Activated naive CD4-positive, alpha-beta T cell treated with anti-CD3 and anti-CD28 coated beads for 36 hours (primary cell): ENCODE measurements at places on chromosomes 7 and 10.

DNA sequence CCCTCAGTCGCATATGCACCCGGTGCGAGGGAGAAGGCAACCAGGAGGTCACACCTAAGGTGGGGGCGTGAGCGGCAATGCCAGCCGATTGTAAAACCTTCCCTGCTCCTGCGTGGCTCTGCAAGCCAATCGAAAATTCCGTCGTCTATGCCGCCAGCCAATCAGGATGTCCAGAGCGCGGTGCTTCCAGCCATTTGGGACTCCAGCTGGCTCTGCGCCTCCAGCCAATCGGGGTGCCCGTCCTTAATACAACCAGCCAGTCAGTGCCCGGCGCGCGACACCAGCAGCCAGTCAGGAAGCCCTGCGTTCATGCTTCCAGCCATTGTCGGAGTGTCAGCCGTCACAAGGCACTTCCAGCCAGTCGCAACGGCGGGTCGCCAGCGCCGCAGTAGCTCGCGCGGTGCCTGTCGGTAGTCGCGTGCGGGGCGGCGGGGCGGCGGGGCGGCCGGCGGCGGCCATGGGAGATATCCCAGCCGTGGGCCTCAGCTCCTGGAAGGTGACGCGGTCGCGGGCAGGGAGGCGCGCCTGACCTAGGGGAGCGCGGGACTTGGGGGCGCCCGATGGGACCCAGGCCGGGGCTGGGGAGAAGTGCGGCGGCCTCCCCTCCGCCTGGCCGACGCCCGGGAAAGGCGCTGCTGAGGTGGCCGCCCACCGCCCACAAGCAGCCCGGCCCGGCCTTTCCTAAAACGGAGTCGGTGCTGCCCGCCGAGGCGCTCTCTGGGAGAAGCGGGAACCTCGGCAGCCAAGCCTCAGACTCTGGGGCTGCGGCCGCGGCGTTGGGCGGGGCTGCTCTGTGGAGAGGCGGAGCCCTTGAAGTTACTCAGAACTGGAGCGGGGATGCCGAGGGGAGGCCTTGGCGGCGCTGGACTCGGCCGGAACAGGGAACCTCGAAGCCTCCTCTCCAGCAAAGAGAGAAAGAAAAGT lies at the start of gene AKR1E2:
Gene AKR1E2, plus strand, starts transcription at position 340 of the 924 bp plus-strand sequence. Its CDS starts 118 bp downstream, at position 458.
- DNase-seq: peak; percentile 87

DNA sequence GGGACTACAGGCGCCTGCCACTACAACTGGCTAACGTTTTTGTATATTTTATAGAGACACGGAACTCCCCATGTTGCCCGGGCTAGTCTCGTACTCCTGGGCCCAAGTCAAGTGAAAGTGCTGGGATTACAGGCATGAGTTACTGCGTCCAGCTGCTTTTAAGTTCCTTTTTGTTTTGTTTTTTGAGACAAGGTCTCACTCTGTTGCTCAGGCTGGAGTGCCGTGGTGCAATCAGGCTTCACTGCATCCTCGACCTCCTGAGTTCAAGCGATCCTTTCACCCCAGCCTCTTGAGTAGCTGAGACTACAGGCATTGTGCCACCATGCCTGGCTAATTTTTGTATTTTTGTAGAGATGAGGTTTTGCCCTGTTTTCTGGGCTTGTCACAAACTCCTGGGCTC lies 155.0 kb downstream of the GALNT17 start:
- no peak for DNase-seq

DNA sequence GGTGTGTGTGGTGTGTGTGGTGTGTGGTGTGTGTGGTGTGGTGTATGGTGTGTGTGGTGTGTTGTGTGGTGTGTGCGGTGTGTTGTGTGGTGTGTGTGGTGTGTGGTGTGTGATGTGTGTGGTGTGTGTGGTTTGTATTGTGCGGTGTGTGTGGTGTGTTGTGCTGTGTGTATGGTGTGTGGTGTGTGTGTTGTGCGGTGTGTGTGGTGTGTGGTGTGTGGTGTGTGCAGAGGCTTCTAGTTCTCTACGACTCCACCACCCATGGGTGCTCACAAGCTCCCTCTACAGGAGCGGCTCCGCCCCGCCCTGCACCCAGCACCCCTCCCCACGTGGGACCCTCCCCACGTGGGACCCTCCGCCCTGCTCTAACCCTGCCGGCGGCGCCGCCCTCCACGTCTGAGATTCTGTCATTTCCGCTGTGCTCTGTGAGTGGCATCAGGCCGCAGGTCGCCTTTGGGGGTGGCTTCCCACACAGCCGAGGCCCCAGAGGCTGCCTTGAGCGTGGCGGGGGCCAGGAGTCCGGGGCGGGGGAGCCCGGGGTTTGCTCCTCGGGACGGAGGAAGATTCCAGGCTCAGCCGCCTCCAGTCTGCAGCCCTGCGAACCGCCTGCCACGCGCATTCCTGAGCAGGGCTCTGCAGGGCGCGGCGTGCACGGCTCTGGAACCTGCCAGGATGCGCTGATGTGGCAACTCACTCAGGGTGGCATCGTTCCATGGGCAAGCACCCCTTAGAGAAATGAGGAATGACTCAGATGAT lies 37.0 kb upstream of the DNAJB6 start:
- no peak for DNase-seq

GRCh38 chr10:58265249-58265648 lies 2.4 kb downstream of the IPMK start:
- no peak for DNase-seq

DNA sequence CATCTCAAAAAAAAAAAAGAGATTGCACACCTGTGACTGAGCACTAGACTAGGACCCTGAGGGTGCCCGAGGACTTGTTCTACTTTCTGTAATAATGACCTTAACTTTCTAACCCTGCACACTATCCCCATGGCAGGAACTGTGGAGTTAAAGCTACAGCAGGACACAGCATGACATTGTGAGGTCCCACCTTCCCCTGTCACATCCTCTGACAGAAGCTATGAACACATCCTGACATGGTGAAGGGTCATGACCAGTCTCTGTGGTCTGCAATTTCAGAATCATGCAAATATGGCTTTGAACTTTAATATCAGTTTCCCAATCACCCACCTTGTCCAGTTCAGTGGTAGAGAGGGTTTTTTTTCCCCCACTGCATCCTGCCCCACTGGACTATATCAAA lies 18.5 kb upstream of the SAR1A start:
- no peak for DNase-seq

DNA sequence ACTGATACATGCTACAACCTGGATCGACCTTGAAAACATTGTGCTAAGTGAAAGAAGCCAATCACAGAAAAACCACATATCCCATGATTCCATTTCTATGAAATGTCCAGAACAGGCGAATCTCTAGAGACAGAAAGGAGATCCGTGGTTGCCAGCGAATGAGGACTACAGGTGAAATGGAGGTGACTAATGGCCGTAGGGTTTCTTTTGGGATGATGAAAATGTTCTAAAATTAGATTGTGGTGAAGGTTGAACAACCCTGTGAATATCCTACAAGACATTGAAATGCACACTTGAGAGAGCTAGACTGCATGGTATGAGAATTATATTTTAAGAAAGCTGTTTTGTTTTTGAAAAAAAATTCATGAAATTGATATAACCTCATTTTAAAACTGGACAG lies 188.5 kb upstream of the PLXNA4 start:
- DNase-seq: no peak

DNA sequence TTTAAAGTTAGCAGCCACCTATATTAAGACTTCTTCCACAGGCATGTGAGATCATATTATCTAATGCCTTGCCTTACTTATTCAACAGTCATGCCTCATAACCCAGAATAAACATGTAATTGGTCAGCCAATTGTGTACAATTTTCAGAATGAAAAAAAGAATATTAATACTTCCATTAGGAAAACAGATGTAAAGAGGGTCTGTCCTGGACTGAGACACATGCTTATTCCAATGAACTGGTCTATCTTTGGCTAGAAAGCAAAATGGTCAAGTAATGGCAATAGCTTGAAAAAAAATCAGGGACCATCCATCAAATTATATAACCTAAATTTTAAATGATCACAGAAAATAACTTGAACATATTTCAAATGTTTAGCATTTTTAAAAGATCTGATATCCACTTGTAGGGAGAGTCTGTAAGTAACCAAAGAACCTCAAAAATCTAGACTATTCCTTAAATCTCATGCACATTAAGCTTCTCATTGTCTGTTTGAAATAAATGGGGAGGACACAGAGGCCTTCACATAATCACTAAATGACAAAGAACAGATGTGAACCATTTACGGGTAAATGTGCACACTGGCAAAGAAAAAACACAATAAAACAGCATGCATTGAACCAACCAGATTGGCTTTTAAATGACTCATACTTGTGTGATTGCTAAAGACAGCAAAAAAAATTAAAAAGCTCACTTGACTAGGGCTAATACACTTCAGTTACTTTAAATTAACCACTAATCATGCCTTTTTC lies 568.8 kb upstream of the PCDH15 start:
- no peak for DNase-seq

DNA sequence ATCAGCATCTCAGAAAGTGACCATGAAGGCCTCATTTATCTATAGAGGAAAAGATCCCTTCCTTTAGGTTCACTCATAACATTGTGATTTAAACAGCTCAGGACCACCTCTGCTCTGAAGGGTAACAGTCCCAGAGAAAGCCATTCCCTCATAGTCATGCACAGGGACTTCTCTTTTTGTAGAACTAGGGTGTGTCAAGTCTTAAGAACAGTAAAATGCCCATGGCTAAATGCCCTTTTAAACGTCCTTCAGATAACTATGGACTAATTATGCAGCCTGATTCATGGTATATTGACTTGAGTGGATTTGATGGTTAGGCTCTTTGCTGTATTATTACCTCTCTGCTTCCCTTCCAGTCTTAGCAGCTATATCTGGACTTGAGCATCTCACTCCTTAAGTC lies 337.8 kb downstream of the SORCS1 start:
- DNase-seq: no peak

- no peak for DNase-seq
Observed at GRCh38 chr7:5226921-5227785, 37.1 kb downstream of the WIPI2 start.

DNA sequence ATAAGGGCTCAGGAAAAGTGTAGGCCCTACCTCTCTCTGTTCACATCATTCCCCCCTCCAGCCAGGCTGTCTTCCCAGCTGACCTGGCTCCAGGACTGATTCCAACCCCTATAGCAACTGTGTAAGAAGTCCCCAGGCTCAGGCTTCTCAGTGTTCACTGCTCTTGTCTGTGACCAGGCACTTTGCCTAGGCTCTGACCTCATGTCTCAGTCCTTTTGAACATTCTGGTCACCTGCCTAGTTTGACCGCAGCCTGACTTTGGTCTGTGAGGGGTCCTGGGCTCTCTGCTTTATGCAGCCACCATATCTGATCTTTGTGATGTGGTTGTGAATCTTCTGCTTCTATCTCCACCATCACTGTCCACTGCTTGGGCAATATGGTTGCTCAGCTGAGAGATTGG lies 24.5 kb downstream of the HIF1AN start:
- DNase-seq: no peak

- DNase-seq: no peak
Observed at GRCh38 chr10:112678581-112678980, 231.6 kb downstream of the VTI1A start.

- DNase-seq: no peak
Observed at GRCh38 chr10:48614481-48615390, 9.9 kb upstream of the ARHGAP22 start.

GRCh38 chr10:21406595-21407193 lies 118.8 kb downstream of the SKIDA1 start:
- DNase-seq: peak; percentile 29

- peak; percentile 18 for DNase-seq
Observed at GRCh38 chr10:1057106-1057657, 997 bp downstream of the WDR37 start.

DNA sequence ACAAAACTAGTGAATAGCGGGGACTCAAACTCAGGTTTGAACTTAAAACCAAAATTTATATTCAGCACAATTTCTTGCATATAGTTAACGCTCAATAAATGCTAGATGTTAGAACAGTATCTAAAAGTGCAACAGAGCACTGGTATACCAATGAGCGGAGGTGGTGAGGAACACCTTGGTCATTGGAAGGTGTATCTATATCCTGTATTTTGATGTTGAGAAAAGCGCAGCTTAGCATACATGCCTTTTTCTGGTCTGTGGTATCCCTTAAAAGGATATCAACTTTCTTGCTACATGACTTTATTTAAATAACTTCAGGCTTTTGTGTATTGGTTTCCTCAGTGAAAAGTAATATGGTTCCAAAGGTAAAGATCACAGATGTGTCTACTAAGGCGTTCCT lies 33.3 kb upstream of the DNAJB12 start:
- DNase-seq: no peak

GRCh38 chr10:119209035-119209735 lies 1.8 kb downstream of the GRK5 start:
- DNase-seq: peak; percentile 72

DNA sequence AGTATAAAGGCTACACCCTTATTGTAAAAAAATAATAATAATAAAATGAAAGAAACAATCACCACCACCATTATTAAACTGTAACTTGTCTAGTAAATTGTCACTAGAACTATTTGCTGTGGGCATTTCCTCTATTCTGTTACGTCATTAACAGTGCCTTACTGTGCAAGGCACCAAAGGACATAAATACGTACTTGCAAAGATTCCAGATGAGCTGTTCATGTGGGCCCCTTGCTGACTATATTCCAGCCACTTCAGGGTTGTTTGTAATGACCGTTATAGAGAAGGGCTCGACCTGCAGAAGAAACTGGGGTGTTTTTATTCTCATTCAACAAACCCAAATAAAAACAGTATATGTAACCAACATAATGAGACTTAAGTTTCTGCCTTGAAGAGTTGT lies 60.4 kb downstream of the KLRG2 start:
- no peak for DNase-seq

DNA sequence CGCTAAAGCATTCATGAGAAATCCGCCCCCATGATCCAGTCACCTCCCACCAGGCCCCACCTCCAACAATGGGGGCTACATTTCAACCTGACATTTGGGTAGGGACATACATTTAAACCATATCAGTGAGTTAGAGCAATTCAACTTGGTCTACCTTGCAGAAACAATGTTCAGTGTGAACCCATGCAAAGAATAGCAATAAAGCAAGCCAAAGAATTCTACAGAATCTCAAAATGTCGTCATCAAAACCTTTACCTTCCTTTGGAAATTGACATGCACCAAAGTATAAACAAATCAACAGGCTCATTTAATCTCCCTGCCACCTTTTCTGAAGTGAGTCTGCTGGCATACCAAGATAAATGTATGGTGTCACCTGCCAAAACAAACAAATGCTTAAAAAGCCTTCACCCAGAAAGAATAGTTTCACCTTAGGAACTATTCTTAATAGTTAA lies 68.8 kb upstream of the ABLIM1 start:
- DNase-seq: no peak

- peak; percentile 85 for DNase-seq
Observed at GRCh38 chr10:5975641-5976473, 1.5 kb downstream of the IL15RA start.

- DNase-seq: peak; percentile 37
Observed at GRCh38 chr10:79328737-79329504, 18.3 kb upstream of the PPIF start.

DNA sequence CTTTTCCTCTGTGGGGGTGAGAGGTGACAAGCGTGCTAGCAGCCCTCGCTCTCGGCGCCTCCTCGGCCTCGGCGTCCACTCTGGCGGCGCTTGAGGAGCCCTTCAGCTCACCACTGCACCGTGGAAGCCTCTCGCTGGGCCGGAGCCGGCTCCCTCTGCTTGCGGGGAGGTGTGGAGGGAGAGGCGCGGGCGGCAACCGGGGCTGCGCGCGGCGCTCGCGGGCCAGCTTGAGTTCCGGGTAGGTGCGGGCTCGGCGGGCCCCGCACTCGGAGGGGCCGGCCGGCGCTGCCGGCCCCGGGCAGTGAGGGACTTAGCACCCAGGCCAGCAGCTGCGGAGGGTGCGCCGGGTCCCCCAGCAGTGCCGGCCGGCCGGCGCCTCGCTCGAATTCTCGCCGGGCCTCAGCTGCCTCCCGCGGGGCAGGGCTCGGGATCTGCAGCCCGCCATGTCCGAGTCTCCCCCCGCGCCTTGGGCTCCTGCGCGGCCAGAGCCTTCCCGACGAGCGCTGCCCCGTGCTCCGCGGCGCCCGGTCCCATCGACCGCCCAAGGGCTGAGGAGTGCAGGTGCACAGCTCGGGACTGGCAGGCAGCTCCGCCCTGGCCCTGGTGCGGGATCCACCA lies 352.8 kb upstream of the PODXL start:
- no peak for DNase-seq
